ENCODE measurements at places on chromosomes 16 and 17.

GRCh38 chr17:30217054-30217453 lies 18.4 kb downstream of the SLC6A4 start:
- no peak for DNase-seq

GRCh38 chr16:71214746-71215381 lies 15.7 kb downstream of the HYDIN start:
- DNase-seq, result no peak

- no peak for DNase-seq
These were observed 56.8 kb downstream of the AMFR start for GRCh38 chr16:56368545-56368944.

GRCh38 chr17:51778842-51779241 lies 379.7 kb downstream of the CA10 start:
- no peak for DNase-seq

DNA sequence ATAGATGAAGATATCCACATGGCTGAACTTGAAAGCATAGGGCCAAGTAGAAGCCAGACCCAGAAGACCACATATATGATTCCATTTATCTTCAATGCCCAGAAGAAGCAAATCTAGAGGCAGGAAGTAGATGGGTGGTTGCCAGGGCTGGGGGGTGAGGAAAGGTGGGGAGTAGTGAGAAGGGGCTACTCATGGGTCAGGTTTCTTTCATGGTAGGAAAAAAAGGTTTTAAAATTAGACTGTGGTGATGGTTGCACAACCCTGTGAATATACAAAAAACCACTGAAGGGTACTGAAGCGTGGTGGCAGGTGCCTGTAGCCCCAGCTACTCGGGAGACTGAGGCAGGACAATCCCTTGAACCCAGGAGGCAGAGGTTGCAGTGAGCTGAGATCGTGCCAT lies 5.4 kb downstream of the CD2BP2 start:
- no peak for DNase-seq

- no peak for DNase-seq
These were observed 383.6 kb downstream of the UTP18 start for GRCh38 chr17:51643702-51644490.

DNA sequence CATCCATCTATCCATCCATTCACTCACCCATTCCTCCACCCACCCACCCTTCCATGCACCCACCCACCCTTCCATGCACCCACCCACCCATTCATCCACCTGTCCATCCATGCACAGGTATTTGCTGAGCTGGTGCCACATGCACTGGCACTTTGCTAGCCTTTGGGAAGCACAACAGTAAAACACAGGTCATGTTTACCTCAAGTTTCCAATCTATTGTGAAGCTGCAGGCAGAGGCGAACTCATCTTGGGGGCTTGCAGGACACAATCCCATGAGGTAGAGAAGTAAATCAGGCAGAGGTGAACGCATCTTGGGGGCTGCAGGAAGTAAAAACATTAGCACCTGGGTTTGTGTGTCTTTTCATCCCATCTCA lies 35.6 kb upstream of the CBFA2T3 start:
- DNase-seq, result no peak

DNA sequence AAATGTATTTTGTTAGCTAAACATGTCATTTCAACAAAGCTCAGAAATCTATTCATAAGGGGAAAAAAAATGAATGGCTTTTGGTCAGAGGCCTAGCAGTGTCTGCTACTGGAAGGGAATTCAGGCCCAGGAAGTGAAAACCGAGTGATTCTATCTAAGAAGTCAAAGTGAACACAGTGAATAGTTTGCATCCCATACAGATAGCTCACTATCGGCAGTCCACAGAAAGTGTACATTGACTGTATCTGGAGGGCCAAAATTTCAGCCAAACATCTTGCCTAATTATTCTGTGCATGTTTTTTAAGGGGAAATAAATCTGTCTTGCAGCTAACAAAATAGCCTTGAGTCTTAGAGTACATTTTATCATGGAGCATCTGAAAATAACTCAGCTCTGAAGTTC lies 214.4 kb upstream of the CACNG5 start:
- no peak for DNase-seq

GRCh38 chr17:43200127-43200526 lies 11.5 kb upstream of the TMEM106A start:
- no peak for DNase-seq

- no peak for DNase-seq
These were observed 478.3 kb upstream of the ERCC4 start for GRCh38 chr16:13441675-13442074.

DNA sequence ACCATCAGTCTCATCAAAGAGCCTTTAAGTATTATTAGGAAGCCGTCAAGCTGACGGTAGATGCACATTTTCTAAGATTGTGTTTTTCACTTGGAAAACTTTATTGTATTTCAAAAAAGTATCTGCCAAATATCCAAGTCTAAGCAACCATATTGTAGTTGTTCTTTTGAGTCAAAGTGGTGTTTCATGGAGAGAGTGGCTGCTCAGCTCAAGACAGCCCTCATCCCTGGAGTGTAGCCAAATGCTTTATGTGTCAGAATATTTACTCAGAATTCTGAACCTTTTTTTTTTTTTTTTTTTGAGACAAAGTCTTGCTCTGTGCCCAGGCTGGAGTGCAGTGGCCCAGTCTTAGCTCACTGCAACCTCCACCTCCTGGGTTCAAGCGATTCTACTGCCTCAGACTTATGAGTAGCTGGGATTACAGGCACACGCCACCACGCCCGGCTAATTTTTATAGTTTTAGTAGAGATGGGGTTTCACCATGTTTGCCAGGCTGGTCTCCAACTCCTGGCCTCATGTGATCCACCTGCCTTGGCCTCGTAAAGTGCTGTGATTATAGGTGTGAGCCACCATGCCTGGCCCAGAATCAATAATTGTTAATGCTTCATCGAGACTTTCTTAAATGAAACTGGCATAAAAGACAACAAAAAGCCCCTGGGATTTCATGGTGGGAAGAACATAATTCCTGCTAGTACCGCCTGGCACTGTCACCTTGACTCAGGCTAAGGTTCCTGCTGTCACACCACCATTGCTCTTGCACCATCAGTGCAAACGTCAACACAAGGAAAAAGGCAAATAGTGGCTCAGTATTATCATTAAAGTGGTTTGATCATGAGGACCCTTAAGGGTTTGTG lies 45.5 kb downstream of the PRKCA start:
- DNase-seq, result no peak

GRCh38 chr17:19268611-19269010 lies 31.4 kb downstream of the EPN2 start:
- no peak for DNase-seq

- no peak for DNase-seq
These were observed 309.6 kb downstream of the KCNJ2 start for GRCh38 chr17:70478902-70479301.

DNA sequence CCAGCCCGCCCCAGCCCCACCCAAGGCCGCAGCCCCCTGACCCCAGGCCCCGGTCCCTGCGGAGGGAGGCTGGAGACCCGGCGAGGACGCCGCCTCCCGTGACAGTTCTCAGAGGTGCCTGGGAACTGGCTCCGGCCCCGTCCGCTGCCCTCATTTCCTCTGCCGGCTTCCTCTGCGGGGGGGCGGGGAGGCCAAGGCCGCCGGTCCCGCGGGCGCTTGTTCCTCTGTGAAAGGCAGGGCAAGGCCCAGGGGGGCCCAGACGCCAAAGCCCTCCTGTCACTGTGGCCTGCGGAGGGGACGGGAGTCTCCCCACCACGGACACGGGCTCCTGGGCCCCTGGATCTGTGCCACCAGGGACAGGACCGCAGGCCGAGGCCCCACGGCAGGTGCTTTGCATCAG lies 5.0 kb upstream of the PVALEF start:
- no peak for DNase-seq

DNA sequence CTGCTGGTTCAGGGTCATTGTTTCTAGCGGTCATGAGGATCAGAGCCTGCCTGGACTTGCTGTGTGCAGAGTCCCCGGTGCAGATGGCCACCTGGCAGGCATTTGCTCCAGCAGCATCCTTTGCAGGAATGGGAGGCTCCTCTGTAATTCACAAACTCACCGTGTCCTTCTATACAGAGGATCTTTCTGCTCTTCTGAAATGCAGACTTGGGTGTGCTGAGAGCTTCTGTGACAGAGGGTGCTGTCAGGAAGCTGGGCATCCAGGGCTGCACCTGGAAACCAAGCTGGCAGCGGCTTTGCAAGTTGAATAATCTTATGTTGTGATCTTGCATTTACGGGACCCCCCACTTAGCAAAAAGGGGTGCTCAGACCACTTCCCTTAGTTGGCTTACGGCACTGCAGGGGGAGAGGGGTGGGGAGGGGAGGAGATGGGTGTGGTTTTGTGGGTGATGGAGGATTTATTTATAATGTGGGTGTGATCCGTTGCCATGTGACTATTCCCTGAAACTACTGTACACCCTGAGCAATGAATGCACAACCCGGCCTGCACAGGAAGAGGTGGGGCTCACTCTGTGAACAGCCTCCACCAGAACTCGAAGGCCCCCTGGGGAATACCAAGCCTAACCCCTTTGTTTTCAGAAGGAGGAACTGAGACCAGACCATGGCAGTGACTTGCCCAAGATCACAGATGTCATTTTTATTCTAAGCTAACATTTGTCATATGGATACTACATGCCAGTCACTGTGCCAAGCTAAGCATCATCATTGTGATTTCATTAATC lies 178.3 kb downstream of the PRKCB start:
- DNase-seq, result no peak

- DNase-seq, result no peak
These were observed 1.4 kb upstream of the HES7 start for GRCh38 chr17:8125154-8125946.

- no peak for DNase-seq
These were observed 25.3 kb downstream of the RPTOR start for GRCh38 chr17:80569924-80570323.

GRCh38 chr17:2571523-2572303 lies 21.7 kb upstream of the PAFAH1B1 start:
- DNase-seq, result no peak

- DNase-seq, result no peak
These were observed 53.1 kb downstream of the VPS53 start for GRCh38 chr17:661509-661908.

DNA sequence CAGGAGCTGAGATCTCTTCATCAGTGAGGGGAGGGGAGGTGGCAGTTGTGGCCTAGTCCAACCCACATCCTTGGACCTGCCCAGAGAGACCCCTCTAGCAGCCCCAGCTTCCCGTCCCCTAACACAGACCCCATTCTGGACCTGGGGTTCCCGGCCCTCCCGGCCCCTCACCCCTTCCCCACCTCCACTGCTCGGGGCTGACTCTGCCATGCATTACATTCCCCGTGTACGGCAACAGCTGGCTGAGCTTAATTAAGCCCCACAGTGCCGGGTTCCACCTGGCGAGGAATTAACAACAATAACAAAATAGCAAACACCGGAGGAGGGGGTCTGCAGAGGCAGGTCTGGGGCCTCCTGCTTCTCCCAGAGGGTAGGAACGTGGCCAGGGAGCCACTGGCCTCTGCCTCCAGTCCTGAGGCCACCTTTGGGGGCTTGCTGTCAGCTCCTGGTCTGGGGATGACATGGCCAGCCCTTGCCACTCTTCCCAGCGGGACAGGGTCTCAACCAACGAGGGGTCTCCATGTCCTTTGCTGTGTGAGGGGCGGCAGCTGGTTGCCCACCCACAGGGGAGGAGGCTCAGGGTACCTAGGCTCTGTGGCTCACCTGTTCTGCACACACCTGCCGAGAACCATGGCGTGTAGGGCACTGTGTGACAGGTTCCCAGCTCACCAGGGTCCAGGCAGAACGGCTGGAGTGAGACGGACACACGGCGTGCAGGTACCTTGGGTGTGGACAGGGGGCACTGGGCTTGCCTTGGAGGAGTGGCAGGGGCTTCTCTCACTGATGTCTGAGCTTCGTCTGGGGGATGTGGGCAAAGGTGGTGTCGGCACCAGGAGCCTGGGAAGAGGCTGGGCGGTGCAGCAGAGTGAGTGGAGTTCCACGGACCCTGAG lies 46.9 kb upstream of the CBFA2T3 start:
- no peak for DNase-seq

- no peak for DNase-seq
These were observed 8.7 kb downstream of the CORO7 start for GRCh38 chr16:4407543-4408322.

GRCh38 chr16:19468300-19468699 lies 50.6 kb downstream of the TMC5 start:
- DNase-seq, result no peak

DNA sequence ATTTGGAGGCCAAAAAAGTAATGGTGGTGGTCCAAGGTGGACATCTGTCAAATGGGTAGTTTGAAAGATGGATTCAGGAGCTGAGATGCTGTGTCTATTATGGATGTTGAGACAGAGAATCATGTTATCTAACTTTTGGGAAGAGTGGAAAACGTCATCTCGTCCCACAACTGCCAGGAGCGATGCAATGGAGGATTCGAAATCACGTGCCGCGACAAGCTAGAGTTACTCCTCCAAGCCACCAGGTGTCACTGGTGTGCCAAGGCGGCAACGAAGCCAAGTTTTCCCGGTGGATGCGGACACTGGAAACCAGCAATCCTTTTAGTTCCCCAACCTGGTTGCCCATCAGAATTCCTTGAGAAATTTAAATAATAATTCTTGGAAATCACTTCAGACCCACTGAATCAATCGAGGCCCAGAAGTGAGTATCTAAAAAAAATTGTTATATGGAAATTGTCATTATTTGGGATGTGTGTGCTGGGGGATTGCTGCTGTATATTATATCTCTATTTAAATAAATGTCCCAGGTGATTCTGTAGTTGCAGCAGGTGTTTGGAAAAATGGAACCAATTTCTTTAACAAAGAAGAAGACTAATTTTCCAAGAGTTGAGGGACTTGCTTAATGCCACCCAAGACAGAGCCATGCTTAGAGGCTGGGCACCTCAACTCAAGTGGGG lies 206.1 kb downstream of the HAPSTR1 start:
- DNase-seq, result no peak

DNA sequence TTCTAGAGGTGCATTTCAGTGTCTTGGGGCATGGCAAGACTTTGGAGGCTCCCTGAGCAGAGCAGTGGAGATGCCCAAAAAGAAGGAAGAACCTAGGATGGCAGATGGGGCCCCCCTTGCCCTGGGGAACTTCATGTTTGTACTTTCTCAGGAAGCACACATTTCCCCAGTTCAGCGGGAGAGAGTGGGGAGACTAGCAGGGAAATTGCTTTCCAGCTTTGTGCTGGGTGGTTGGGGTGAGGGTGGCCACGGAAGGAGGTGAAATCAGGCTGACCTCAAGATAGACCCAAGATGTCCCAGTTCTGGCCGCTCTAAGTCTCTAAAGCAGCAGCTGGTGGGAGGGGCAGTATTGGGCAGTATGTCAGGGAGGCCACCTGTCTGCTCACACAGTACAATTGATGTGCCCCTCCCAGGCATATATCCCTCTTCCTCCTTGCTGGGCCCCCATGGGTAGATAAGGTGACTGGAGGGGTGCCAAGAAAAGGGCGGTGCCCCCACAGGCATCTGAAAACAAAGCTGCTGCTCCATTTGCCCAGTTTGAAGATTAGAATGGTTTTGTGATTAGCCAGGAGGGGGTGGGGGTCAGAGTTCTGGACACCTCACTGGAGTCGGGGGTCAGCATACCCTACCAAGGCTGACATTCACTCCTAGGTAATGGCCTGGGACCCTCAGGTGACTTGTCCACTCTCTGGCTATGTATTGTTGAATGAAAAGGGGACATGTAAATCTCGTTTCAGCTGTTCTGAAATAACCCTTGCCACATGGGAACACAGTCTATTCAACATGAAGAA lies 17.1 kb upstream of the NAGLU start:
- no peak for DNase-seq

Measured in cortex of kidney (tissue), 1 donor.